CD4-positive, CD25-positive, alpha-beta regulatory T cell (primary cell): ENCODE measurements at places on chromosomes 16 and 17.
A peak's percentile ranks its signal among the peaks of the same experiment; 100 is the strongest.

GRCh38 chr16:56607109-56607618 lies 1.2 kb upstream of the MT2A start:
- H3K27ac ChIP-seq: no peak overlapping the region
- no peaks in the 10 kb centered on the region for H3K36me3 ChIP-seq
- H3K4me1 ChIP-seq: peaks cover 41% of the 10 kb centered on the region
- H3K27me3 ChIP-seq: no peaks in the 10 kb centered on the region
- no peak overlapping the region for H3K4me3 ChIP-seq
- no peak for DNase-seq

- H3K4me1 ChIP-seq: no peaks in the 10 kb centered on the region
- no peak overlapping the region for H3K27ac ChIP-seq
- no peak for DNase-seq
- H3K4me3 ChIP-seq: no peak overlapping the region
- no peaks in the 10 kb centered on the region for H3K36me3 ChIP-seq
These were observed 206.5 kb upstream of the IRX3 start for GRCh38 chr16:54493061-54493460.

GRCh38 chr16:81713796-81714195 lies 65.3 kb upstream of the PLCG2 start:
- no peak for DNase-seq
- H3K36me3 ChIP-seq: no peaks in the 10 kb centered on the region
- H3K4me1 ChIP-seq: peaks cover 44% of the 10 kb centered on the region
- H3K4me3 ChIP-seq: no peak overlapping the region
- no peak overlapping the region for H3K27ac ChIP-seq

DNA sequence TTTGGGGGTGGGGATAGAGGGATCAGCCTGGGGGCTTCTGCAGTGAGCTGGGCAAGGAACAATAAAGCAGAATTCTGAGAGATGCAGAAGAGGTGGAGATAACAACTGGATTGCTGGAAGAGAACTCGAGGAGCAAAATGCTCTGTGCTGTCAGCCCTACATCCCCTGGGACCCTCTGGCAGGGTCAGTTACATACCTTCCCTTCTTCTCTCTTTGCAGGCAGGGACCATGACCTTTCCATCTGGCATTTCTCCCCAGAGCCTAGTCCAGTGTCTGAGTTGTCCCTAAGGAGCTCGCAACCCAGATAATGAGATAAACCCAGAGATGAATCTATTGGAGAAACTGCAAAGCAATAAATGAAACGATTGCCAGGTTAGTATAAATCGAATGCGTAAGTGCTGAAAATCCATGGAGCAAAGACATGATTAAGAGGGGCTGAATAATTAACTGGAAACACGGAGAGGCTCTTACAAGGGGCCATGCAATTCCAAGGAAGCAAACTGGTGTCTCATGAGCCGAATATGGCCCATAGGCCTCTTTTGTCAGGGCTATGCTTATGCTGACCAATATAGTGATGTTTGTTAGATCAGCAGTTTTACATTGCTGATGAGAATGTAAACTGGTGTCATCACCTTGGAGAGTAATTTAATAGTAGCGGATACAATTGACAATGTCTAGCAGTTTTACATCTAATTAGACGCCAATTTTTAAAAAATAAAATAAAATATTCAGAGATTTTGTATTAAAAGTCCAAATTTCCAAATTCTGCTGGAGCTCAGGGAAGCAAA lies 129.4 kb upstream of the IRX5 start:
- H3K36me3 ChIP-seq: no peaks in the 10 kb centered on the region
- DNase-seq: no peak
- H3K27ac ChIP-seq: no peak overlapping the region
- H3K4me3 ChIP-seq: no peak overlapping the region

DNA sequence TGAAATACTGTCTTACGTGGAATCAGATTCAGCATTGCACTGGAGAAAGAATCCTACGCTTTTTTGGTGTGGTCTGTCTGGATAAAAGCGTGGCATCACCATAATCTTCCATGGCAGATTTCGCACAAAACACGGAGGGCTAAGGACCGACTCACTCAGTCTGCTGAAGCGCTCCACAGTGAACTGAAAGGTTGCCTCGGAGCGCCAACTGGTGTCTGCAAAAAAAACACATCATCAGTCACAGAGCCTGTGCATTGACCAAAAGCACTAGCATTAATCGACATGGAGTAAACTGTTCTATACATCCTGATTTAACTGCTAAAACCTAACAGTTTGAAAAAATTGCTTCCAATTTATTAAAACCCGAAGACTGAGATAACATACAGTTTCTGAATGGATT lies 40.5 kb downstream of the USP7 start:
- no peak overlapping the region for H3K4me3 ChIP-seq
- peaks cover 85% of the 10 kb centered on the region for H3K36me3 ChIP-seq
- H3K27me3 ChIP-seq: no peaks in the 10 kb centered on the region
- DNase-seq: no peak

DNA sequence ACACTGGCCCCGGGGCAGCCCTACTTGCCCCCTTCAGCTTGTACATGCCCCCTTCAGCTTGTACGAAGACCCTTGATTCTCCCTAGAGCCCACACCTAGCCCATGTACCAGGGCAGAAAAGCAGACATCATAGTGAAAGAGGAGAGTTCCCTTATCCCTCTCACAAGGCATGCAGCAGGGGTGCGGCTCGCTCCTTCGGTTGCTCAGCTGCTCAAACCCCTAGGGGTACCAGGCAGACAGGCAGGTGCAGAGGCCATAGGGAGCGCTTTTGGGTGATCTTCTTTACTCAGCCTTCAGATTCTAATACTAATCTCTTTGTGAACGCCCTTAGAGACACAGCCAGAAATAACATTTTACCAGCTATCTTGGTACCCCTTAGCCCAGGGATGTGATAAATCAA lies 286.3 kb downstream of the NPIPA8 start:
- no peaks in the 10 kb centered on the region for H3K36me3 ChIP-seq
- no peak overlapping the region for H3K27ac ChIP-seq
- no peak for DNase-seq
- no peak overlapping the region for H3K4me3 ChIP-seq
- no peaks in the 10 kb centered on the region for H3K4me1 ChIP-seq
- no peaks in the 10 kb centered on the region for H3K27me3 ChIP-seq

- DNase-seq: no peak
- H3K4me1 ChIP-seq: peaks cover 17% of the 10 kb centered on the region
- no peak overlapping the region for H3K4me3 ChIP-seq
- H3K27me3 ChIP-seq: no peaks in the 10 kb centered on the region
These were observed 126.9 kb upstream of the CHMP6 start for GRCh38 chr17:80864751-80865150.

DNA sequence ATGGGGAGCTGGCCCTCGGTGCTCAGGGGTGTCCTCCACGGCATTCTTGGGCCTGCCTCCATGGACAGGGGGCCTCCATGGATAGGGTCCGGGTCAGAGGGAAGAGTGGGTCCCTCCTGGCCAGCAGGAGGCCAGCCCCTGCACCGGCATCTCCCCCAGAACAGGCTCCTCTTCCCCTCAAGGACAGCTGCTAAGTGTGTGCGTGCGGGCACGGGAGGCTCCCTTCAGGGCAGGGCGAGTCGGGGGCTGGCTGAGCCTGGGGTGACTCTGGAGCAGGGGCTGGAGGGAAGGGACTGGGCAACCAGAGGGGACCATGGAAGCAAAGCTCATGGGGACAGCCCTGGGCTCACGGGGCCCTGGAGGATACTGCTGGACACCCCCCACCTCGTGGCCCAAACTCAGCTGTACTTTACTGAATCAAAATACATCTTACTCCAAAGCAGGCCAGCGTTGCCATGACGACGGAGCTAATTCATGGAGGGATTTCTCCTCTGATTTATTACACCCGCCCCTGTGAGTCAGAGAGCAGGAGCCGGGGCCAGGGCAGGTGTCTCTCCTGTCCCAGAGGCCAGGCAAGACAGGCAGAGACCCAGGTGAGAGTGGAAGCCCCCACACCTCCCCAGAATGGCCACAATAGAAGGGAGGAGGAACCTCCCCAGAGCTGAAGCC lies 2.1 kb downstream of the CASKIN1 start:
- no peak overlapping the region for H3K4me3 ChIP-seq
- no peak overlapping the region for H3K27ac ChIP-seq
- no peak for DNase-seq
- peaks cover 12% of the 10 kb centered on the region for H3K27me3 ChIP-seq
- H3K4me1 ChIP-seq: peaks cover 20% of the 10 kb centered on the region

DNA sequence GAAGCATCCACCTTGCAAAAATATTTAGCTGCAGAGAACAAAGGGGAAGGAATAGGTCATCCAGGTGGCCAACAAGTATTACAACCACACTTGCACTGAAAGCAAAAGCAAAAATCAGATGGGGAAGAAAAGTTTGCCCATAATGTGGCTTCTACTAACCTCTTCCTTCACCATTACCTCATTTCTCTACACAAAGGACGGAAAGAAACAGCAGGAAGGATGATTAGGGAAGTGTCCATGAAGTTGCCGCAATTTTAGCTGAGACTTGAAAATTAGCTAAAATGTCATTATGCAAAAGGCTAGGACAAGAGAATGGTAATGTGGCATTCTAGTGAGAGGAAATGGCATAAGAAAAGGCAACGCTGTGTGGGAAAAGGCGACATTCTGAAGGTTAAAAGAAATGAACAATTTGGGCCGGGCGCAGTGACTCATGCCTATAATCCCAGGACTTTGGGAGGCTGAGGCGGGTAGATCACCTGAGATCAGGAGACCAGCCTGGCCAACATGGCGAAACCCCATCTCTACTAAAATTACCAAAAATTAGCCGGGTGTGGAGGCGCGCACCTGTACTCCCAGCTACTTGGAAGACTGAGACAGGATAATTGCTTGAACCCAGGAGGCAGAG lies 13.7 kb downstream of the KANSL1 start:
- DNase-seq: no peak
- peaks cover 92% of the 10 kb centered on the region for H3K4me1 ChIP-seq

- H3K27ac ChIP-seq: no peak overlapping the region
- no peak for DNase-seq
- H3K36me3 ChIP-seq: peaks cover 19% of the 10 kb centered on the region
- no peak overlapping the region for H3K4me3 ChIP-seq
- H3K4me1 ChIP-seq: peaks cover 14% of the 10 kb centered on the region
These were observed 10.5 kb downstream of the GGA2 start for GRCh38 chr16:23499801-23500200.

- H3K27me3 ChIP-seq: no peaks in the 10 kb centered on the region
- no peak overlapping the region for H3K27ac ChIP-seq
- no peak overlapping the region for H3K4me3 ChIP-seq
- H3K4me1 ChIP-seq: no peaks in the 10 kb centered on the region
- DNase-seq: no peak
These were observed 34.0 kb upstream of the NLK start for GRCh38 chr17:28008513-28008912.

- no peak overlapping the region for H3K4me3 ChIP-seq
- no peaks in the 10 kb centered on the region for H3K27me3 ChIP-seq
- H3K27ac ChIP-seq: no peak overlapping the region
- DNase-seq: no peak
- no peaks in the 10 kb centered on the region for H3K36me3 ChIP-seq
These were observed 88.0 kb upstream of the CREBBP start for GRCh38 chr16:3968551-3968950.

DNA sequence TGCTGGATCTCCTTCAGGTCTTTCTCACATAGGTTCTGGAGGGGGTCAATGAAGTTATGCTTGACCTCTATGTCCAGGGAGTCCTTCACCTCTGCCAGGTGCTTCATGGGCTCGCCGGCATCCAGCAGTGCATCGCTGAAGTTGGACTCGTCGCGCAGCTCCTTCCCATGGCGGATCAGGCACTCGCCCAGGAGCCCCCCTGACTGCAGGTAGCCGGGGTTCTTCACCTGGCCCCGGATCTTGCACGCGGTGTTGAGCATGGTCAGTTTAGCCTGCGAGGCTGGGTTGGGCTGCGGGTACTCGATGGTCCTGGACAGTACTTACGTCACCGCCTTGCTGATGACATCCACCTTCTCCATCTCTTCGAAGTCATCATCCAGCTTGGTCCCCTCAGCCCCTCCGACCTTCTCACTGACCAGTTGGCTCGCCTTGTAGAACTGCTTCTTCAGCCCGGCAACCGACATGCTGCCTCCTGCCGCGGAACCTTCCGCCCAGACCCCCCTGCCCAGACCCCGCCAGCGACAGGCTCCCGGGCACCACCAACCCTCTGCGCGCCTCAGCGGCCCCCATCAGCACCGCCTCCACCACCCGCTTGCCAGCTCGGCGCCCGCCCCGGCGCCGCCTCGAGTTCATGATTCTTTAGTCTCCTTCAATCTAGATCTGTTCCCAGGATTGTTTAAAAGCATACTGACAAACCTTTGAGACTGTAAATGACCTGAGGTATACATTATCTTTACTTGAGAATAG lies 99.8 kb downstream of the KPNA2 start:
- H3K36me3 ChIP-seq: peaks cover 4% of the 10 kb centered on the region
- no peak for DNase-seq

GRCh38 chr16:85420501-85421337 lies 192.4 kb upstream of the GSE1 start:
- no peaks in the 10 kb centered on the region for H3K36me3 ChIP-seq
- H3K27ac ChIP-seq: no peak overlapping the region
- no peak overlapping the region for H3K4me3 ChIP-seq
- no peaks in the 10 kb centered on the region for H3K4me1 ChIP-seq

DNA sequence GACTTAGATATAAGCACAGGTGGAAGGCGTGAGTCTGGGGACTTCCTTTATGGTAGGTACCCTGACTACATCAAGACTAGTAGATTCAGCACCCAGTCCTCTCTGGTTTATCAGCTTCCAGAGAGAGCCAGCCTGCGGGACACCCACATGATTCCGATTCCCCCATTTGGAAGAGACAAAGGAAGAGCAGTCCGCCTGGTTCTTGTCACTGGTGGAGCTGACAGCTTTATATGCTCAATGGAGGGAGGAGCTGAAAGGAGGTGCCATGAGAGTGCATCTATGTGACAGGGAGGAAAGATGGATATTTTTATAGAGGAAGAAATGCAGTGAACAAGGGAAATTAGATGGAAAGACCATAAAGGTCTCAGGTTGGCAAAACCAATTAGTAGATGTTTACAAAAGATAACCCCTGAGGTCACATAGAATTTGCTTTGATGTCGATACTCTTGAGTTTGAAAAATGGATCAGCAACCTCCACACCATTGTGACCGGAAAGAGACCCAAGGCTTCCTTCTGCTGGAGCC lies 437.7 kb downstream of the PMP22 start:
- no peak overlapping the region for H3K27ac ChIP-seq
- no peak for DNase-seq
- no peaks in the 10 kb centered on the region for H3K4me1 ChIP-seq

GRCh38 chr16:87854907-87855683 lies 14.2 kb downstream of the SLC7A5 start:
- H3K4me3 ChIP-seq: peak overlapping the region; percentile 61
- peaks cover 10% of the 10 kb centered on the region for H3K36me3 ChIP-seq
- H3K27ac ChIP-seq: peak overlapping the region; percentile 75
- no peak for DNase-seq
- no peaks in the 10 kb centered on the region for H3K27me3 ChIP-seq

GRCh38 chr16:46850619-46851555 lies 19.9 kb upstream of the C16orf87 start:
- H3K4me1 ChIP-seq: no peaks in the 10 kb centered on the region
- no peaks in the 10 kb centered on the region for H3K36me3 ChIP-seq
- no peak overlapping the region for H3K4me3 ChIP-seq
- DNase-seq: no peak
- H3K27me3 ChIP-seq: no peaks in the 10 kb centered on the region

- H3K27ac ChIP-seq: no peak overlapping the region
- H3K4me1 ChIP-seq: no peaks in the 10 kb centered on the region
- H3K27me3 ChIP-seq: peaks cover under 1% of the 10 kb centered on the region
These were observed 15.4 kb downstream of the TBX4 start for GRCh38 chr17:61467416-61468262.
